NCI-H2081 (cell line): ENCODE measurements at places on chromosomes 7 and 10.

DNA sequence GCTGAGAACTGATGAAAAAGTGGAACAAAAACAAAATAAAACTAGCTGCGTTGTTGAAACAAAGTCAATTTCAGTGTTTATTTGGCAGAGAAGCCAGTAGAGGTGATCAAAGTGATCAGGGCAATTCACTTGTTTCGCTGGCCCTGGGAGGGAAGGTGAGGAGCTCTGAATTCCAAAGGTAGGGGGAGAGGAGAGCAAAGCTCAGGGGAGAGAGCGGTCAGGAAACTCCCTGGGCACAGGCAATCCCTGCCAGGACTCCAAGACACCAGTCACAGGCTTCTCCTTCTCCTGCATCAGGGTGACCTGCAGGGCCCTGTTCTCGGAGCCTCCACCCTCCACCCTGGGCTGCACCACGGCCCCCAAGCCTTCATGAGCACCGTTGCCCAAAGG is 6.8 kb upstream of the KIAA1217 start:
- DNase-seq: no peak

- no peak for DNase-seq
Measured at GRCh38 chr10:119526621-119527592, 15.6 kb downstream of the RGS10 start.

GRCh38 chr7:90769036-90769435 is 172.9 kb downstream of the CDK14 start:
- DNase-seq: no peak

GRCh38 chr7:120987280-120987679 is 1.2 kb upstream of the CPED1 start:
- DNase-seq: no peak

- no peak for DNase-seq
Measured at GRCh38 chr7:36407636-36408550, 18.2 kb downstream of the ANLN start.

DNA sequence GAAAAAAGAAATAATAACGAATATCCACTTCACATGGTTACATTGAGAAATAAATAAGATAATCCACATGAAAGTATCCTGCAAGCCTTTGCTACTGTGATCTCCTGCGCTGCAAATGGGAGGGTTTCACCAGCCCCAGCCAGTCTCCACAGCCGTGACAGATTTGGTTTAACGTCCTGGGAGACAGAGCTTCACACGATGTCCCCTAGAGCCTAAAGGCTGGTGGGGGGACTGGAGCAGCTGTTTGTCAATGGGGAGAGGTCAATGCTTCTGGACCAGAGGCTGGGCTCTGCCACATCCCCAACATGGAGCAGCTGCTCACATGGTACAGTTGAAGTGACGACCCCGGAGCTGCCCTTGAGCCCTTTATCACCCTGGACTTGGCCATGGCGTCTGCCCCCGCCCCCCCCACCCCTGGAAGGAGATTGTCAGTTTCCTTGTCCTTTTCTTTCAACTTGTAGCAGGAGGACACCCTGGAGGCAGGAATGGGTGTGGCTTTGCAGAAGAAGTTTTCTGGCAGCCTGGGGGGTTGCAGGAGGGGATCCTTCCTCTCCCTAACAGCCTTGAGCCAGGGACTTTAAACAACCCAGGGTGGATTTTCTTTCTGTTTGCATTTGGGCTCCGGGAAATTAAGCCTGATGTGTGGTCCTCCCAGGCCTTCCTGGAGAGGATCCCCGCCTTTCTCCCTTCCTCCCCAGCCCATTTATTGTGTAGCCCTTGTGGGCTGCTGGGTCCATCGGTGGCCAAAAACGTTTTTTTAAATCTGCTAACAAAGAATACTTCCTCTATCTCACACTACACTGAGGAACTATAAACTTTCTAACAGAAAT is 37.0 kb upstream of the MXI1 start:
- DNase-seq: no peak

DNA sequence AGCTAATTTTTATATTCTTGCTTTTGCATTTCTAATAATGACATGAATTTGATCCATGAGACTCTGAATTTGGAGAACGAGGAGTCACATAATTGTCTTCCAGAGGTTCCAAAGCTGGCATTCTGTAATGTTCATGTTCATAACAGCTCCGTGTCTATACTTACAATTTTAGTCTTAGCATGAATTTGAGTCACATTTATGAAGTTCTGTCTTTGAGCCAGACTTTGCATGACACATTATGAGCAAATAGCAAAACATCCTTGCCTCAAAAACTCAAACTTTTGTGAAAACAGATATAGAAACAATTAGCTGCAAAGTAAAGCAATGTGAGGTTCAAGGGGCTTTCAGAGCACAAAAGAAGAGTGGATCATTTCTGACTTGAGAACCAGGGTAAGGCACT is 44.5 kb upstream of the CAV2 start:
- DNase-seq: no peak

GRCh38 chr7:101410743-101411507 is 48.2 kb downstream of the COL26A1 start:
- DNase-seq: no peak

- DNase-seq: no peak
Measured at GRCh38 chr10:24237801-24238395, 29.0 kb downstream of the KIAA1217 start.

DNA sequence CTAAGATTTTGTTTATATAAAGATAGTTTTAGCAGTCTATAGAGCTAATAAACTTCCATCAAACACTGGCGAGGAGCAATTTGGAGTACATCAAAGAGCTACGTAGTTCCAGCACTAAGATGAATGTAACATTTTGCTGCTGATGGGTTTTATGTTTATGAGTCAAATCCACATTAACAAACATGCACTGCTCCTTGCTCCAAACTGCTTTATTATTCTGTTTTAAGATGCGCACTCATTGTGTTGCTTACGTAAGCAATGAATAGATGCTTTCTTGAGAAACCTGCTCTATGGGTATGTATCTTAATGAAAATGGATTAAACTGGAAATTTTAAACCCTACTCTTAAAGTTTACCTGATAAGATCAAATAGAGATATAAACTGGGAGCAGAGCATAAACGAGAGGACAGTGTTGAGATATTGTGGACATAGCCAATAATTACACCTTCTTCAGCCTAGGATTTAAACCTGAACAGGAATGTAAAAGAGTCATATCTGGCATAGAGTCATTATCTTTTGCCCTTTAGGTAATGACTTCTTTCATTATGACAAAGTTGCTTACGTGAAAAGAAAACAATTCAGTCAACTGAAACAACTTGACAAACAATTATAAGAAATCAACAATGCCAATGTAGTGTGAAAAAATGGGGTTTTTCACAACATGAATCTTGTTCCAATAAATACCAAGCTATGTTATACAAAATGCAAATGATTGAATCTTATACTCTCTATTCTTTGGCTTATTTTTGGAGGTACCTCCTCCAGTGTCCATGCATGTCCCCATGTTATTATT is 153.5 kb upstream of the MTPN start:
- no peak for DNase-seq

DNA sequence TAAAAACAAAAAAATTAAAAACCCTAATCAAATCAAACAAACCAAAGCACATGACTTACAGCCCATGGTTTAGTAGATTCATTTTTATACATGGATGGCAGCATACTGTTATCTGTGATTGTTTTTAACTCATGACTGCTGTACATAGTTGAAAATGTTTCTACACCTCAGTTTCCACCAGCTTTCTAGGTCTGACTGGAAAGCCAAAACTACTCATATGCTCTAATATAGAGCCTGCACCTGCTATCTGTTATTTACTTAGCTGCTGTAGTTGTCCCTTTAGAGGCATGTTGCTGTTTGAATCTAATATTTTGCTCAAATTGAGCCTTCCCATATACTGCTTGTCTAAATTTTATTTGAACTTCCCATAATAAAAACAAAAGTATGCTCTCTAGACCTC is 289.9 kb upstream of the LRRN3 start:
- no peak for DNase-seq

DNA sequence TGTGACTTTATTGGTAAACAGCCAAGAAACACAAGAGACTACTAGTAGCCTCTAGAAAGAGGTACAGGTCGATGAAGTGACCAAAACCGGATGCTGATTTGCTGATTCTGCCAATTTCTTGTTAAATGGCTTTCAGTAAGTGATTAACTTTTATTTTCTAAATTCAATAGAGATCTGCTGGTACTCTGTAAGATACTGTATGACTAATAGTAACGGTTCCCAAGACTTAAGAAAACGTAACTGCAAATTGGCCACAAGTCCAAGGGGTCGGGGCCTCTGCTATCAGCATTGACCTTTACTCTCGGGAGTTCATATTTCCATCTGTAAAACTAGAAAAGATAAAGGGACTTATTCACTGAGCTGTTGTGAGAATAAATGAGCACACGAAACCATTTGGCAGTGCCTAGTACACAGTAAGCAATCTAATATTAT is 1.4 kb downstream of the FAM3C start:
- no peak for DNase-seq

DNA sequence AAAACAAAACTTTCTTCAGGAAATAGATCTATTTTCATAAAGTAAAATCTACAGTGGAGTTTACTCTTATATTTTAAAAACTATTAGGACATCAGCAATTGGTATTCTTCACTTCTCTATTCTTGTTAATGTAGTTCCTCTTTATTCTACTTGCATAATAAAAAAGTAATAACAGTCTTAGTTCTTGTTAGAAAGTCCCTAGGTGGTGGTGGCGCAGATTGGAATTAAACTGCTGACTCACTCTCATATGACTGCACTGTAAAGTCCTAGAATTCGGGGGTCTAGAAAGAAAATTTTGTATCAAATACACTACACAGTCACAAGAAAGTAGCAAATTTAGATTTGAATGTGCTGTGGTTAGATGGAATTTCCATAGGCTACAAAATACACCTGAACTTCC is 44.6 kb upstream of the TES start:
- no peak for DNase-seq

DNA sequence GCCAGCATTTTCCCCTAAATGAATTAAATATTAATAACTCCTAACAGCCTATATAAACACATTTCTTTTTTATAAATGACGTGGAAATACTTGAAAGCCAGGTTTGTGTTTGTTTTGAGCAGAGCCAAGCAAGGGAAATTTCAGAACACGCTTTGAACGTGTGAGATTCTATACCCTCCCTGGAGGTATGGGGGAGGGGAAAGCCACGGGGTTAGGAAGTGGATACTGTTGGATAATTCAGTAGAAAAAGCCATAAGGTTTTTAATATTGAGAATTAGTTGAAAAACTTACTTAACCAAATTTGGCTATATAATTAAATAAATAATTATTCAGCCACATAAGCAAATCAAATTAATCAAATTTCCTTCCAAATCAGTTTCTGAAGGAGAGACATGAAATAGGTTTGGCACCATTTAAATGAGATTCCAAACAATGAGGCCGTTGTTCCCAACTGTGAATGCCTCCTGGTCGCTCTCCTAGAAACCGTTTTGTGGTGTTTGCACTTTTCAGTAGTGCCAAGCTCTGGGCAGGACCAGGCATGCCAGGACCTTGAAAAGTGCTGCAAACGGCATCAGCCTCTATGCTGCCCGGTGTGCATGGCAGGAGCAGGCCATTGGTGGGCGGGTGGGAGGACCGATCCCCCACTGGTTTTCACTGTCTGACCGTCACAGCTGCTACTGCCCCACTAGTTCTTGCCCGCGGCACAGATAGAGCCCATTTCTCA is 88.1 kb downstream of the SEPTIN14 start:
- DNase-seq: peak; percentile 52

- DNase-seq: no peak
Measured at GRCh38 chr10:8403711-8404371, 349.4 kb downstream of the GATA3 start.

GRCh38 chr7:36606153-36606975 is 117.9 kb downstream of the AOAH start:
- DNase-seq: no peak

GRCh38 chr10:55329796-55330195 is 528.8 kb upstream of the PCDH15 start:
- DNase-seq: peak; percentile 42

DNA sequence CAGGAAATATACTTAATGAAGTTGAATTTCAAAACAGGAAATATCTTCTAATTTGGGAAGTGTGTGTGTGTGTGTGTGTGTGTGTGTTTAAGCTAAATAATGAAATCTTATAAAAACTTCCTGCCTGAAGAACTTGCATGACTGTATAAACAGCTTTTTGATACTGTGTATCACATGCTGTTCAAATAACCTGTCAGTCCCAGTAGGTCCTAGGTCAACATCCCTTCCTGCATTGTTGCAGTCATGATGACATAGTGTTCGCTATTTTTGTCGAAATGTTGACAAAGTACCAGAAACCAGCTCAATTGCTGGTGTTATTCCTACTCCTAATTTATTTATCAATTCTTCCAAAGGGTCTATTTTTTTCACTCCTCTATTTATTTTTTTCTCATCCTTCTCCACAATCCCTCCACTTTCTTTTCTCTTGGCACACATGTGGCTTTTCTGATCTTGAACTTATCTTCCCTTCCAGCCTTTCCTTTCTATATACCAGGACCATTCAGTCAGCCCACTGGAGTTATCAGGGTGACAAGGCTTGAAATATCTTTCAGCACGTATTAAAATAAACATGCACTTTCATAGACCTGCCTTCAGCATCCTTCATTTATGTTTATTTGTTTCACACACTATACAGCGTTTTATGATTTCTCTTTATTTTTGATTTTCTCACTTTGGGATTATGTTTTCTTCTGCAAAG is 115.8 kb downstream of the PLXDC2 start:
- DNase-seq: no peak

DNA sequence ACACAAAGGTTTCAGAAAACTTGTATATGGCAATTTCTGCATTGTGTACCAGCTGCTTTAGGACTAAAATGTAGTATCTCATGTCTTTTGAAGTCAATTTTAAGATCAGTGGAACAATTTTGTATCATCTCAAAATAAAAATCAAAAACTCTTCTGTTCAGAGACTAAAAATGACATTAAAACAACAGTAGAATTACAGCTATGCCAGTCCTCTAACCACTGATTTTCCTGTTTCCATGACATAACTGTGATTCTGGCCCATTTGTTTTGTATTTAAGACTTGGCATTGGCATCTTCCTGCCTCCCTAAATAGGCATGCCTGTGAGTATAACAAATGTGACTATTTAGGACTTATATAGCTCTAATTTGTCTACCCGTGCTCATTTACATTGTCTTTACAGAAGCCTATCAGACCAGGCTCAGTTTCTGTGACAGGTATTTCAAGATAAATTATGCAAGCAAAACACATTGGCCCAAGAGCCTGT is 29.1 kb upstream of the VPS41 start:
- peak; percentile 38 for DNase-seq

- peak; percentile 86 for DNase-seq
Measured at GRCh38 chr7:111958896-111959295, 247.3 kb downstream of the DOCK4 start.

GRCh38 chr10:102628451-102628911 is 15.8 kb upstream of the TRIM8 start:
- DNase-seq: no peak

GRCh38 chr7:150447966-150448788 is 2.3 kb upstream of the GIMAP8 start:
- DNase-seq: no peak
